ENCODE measurements at places on chromosomes 3 and 15.

DNA sequence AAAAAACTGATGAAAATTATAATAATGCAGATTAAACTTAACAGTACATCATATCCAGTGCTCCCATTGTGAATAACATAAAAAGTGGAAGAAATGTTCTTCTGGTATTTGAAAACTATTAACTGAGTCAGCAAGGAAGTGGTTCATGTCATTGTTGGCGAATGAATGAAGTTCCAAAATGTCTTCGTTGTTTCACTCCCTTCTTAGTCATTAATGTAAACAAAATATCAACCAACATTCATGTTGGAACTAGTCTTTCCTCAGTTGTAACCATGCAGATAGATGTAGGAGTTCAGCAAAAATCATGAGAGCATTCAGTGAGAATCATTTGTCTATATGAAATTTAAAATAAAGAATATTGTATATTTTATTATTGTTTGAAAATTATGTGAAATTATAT lies 44.1 kb upstream of the ICE2 start:
- peak; percentile 14 for DNase-seq

DNA sequence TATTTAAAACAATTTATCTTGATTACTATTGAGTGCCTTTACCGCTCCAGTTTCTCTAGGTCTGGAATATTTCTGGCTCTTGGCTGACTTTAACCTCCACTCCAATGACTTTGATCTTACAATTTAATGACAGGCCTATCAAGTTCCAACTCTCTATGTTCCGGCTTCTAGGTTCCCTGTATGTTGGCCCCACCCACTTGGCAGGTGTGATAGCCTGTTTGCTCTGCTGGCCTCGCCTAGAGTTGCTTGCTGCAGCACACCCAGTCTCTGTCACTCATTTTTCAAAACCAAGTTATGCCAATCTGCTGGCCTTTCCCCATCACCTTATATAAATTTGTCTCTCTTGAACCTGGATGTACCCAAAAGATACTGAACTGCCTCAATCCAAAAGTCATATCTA lies 428.0 kb downstream of the ROBO1 start:
- no peak for DNase-seq

GRCh38 chr3:126459763-126460127 lies 15.9 kb downstream of the ZXDC start:
- no peak for DNase-seq

DNA sequence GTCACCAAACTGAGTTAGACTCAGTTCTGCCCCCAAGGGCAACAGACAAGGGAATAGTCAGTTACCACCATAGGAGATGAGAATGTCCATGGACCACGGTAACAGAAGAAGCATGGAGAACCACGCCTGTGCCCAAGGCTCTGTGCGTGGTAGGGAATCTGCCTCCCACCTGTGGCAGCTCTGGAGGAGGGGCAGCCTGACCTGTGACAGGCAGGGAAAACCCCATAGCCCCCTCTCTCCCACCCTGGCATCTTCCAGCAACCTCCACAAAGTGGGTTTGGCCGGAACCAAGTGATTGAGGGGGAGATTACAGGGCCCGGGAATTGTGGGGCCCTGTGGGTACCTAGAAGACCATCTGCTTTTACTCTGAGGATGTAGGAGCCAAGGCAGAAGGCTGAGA lies 14.3 kb upstream of the LTF start:
- DNase-seq, result no peak

GRCh38 chr3:46719735-46720271 lies 2.1 kb upstream of the PRSS50 start:
- DNase-seq, result no peak

DNA sequence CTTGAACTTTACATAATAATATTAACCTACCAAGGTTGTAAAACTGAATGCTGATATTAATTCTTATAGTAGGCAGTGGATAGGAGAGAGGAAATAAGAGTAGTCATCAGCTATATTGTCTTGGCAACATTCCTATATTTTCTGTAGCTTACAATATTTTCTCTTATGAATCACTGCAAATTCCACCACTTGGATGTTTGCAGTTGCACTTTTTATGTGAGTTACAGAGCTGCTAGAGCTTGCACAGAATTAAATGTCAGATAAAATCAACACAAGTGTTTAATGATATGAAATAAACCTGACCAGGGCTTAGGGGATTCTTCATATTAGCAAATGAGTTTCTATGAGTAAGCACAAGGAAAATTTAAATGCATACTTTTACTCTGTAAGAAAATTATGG lies 1710.1 kb downstream of the SI start:
- DNase-seq, result no peak

DNA sequence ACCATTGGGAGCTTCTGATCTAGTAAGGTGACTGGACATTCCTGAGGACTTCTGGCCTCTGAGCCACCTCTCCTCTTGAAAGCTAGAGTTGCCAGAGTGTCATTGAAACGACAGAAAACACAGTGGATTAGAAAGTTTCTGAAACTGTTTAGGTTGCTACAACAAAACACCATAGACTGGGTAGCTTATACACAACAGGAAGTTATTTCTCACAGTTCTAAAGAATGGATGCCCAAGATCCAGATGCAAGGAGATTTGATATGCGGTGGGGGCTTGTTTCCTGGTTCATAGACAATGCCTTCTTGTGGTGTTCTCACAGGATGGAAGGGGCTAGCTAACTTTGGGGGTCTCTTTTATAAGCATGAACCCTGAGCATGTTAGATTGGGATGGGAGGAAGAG lies 43.3 kb upstream of the ZNF385D start:
- no peak for DNase-seq

Data from hepatic stellate cell (primary cell).